ENCODE measurements at places on chromosomes 7 and 10.

- DNase-seq = no peak
These were observed 224.4 kb downstream of the ARHGAP12 start for GRCh38 chr10:31704195-31704594.

DNA sequence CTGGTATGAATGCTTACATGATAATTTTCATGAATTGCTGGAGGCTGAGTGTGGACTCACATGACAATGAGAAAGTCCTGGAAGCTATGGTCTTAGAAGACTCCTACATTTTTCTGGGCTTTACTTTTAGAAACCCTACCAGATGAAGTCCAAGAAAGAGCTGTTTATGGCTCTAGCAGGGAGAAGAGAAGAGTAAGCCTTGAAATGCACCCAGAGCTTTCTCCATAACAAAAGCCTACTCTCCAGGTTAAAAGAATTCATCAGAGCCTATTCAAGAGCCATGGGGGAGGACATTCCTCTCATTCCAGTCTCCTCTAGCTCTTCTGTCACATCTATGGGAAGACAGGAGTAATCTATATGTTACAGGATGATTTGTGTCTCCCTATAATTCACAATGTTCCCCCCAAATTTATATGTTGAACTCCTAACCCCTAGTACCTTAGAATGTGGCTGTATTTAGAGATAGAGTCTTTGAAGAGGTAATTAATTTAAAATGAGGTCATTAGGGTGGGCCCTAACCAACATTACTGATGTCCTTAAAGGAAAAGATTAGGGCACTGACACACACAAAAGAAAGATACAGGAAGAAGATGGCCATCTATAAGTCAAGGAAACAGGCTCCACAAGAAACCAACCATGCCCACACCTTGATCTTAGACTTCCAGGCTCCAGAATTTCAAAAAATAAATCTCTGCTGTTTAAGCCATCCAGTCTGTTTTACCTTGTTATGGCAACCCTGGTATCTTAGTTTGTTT, 193.8 kb upstream of the PTER start:
- DNase-seq = no peak

- DNase-seq = no peak
These were observed 2.0 kb upstream of the NRAP start for GRCh38 chr10:113665806-113666354.

GRCh38 chr7:102874166-102874829, 38.5 kb upstream of the LRRC17 start:
- DNase-seq = peak; percentile 75

DNA sequence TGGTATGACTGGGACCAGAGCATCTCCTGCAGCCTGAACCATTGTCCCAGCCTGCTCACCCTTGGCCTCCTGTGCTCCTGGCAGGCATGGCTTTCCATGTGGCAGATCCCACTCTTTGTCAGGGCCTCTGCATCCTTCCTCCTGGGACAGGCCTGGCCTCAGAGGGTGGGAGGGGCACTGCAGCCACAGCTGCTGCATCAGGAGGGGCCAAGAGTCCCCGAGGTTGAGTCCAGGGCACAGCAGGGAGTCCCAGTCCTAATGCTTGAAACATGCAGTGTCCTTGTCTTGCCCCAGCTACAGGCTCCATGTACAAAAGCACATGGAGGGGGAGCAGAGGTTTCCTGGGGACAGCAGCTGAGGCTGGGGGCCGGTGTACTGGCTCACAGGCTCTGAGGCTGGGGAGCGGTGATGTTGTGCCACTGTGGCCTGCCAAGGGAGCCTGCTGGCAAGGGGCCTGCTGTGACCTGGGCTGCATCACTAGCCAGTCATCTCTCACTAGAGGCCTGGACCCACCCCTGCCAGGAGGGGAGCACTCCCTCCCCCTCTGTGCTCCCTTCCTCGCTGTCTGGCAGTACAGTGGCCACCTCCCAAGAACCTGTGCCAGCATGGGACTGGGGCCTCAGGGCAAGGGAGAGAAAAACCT, 144.8 kb downstream of the ZNF248 start:
- no peak for DNase-seq

DNA sequence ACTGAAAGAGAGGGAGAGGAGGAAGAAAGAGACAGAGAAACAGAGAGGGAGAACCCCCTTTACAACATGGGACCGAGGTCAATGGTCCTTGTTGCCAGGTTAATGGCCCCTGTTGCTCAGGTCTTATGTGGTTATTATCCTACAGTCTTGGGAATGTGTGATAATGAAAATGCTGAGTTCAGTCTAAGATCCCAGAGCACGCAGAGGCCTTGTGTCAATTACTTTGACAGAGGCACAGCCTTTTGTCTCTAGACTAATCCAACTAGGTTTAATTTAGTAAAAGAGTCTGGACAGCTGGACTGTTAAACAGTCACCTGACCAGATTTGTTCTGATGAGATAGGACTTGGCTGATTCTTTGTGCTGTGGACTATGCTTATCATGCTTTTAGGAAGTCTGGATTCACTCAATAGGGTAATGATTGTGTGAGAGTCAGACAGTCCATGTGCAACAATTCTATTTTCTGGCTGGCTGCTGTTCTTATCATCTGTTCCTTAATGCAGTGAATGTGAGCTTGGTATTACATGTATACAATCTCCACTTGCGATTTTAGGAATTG, 157.4 kb upstream of the MAGI2 start:
- DNase-seq = no peak

Measured in hematopoietic multipotent progenitor cell treated with erythropoietin and hydrocortisone succinate and interleukin-3 and kit ligand, for 4 days (in vitro differentiated cells).